ENCODE measurements at places on chromosomes 2 and 18. TPM values are rescaled to one million over a fixed set of nuclear protein-coding genes. Genes with fewer than 3 reads are reported as not detected.

GRCh38 chr2:11329776-11330175 lies 14.7 kb downstream of the ROCK2 start:
- DNase-seq, result no peak

Gene CCDC141
- not detected for total RNA-seq

- no peak for DNase-seq
Observed at GRCh38 chr18:76306685-76307292, 188.3 kb downstream of the ZNF516 start.

DNA sequence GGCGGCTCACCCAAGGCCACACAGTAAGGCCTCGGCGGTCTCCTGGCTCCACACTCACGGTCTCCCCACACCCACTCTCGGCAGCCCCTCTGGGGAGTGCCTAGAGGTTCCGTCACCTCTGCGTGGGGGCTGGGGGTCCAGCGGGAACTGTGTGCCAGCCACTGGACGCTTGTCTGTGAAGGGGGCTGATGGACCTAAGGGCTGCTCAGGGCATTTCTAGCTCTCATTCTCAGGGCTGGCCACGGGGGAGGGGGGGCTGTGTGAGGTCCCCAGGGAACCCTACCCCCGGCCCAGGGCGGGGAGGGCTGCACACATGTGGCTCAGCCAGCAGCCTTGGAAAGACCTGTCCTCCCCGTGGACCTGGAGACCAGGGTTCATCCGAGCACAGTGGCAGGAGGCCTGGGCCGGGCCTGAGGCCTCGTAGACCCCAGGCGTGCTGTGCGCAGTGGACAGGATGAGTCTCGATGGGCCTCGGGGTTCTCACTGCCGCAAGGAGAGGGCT lies 27.1 kb upstream of the ODC1 start:
- no peak for DNase-seq

Gene HES6
- 113 TPM for total RNA-seq

DNA sequence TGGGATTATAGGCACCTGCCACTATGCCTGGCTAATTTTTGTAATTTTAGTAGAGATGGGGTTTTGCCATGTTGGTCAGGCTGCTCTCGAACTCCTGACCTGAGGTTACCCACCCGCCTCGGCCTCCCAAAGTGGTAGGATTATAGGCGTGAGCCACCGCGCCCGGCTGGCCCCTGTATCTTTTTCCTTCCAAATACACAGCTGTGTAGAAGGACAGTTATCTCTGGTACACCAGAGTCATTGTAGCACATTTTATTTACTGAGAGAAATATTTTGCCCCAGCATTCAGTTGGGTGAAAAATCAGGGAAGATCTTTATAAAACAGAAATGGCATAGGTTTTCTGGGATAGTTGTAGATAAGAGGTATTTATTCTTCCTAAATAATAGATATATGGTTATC lies 23.5 kb upstream of the POLR1B start:
- no peak for DNase-seq

DNA sequence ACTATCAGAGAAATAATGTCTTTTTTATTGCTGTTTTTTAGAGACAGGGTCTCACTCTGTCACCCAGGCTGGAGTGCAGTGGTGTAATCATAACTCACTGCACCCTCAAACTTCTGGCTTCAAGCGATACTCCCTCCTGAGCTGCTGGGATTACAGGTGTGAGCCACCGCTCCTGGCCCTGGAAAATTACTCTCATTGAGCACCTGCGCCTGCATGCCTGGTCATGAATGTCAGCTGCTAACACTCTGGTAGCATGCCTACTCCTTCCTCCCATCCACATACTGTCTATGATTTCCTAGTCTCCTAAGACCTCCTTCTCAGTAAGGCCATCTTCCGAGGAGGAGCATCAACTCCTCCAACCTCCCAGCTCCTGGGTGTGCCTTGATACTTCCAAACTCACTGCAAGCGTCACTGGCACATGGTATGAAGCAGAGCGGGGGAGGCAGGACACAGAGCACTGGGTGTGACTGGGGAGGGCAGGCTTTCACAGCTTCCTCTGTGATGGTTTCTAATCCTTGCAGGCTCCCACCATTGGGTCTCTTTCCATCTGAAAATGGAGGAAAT lies 1.6 kb upstream of the MAP2 start:
- no peak for DNase-seq

Gene M1AP
- total RNA-seq, result not detected

Measured in HT-29 (cell line).